Mammary epithelial cell (primary cell): ENCODE measurements at places on chromosomes 16 and 17. TPM values are rescaled to one million over a fixed set of nuclear protein-coding genes. Genes with fewer than 3 reads are reported as not detected.
A peak's percentile ranks its signal among the peaks of the same experiment; 100 is the strongest.

The CTRL gene
- 0.46 TPM for polyA plus RNA-seq

- no peak for DNase-seq
Measured at GRCh38 chr17:1234455-1234854, 35.8 kb upstream of the BHLHA9 start.

GRCh38 chr16:65525707-65526106, 403.8 kb upstream of the CDH11 start:
- DNase-seq: no peak

- peak; percentile 71 for DNase-seq
Measured at GRCh38 chr16:49855280-49855821, 561 bp downstream of the ZNF423 start.
